ENCODE measurements at places on chromosomes 12 and 14.

DNA sequence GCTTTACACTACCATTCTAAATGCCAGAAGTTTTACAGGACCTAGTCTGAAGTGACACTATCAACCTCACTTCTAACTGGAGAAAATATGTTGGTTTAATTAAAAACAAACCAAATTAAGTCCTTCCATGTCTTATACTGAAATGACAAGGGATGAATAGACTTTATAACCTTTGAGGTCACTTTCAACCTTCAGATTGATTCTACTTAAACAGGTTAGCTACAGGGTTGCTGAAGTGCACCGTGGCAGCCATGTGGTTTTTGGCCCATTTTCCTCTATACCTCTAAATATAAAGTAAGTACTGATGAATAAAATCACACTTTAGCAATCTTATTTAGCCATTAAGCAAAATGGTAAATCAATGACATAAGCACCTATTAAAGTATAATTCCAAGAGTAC, 3.9 kb downstream of the SLC38A2 start:
- DNase-seq = no peak

DNA sequence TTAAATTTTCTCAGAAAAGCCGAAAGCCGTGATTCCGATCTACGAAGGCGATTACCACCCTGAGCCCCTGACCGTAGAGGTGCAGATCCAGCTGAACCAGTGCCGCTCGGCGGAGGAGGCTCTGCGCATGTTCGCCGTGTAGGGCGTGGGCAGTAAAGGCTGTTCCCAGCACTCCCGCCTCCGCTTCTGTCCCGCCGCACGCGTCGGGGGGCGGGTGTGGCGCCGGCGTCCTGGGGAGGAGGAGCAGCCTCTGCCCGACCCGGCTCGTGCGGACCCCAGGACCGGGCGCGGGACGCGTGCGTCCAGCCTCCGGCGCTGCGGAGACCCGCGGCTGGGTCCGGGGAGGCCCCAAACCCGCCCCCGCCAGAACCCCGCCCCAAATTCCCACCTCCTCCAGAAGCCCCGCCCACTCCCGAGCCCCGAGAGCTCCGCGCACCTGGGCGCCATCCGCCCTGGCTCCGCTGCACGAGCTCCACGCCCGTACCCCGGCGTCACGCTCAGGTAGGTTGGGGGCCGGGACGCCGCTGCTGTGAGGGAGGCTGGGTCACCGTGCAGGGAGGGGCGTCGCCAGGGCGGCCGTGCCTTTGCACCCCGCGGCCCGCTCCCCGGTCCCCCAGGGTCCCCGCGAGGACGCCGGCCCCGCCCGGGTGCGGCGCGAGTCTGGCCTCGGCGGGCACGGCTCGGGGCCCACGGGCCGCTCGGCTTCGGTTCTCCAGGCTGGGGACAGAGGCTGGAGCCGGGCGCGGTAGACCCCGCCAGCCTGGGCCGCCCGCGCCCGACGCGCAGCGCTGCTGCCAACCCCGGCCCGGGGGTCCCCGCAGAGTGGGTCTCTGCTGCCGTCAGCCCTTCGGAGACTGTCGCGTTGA, at the start of gene B3GNT4:
B3GNT4 (plus strand) TSS at position 409 of the 866 bp plus-strand sequence. CDS start 910 bp downstream, outside the sequence.
- no peak for DNase-seq

DNA sequence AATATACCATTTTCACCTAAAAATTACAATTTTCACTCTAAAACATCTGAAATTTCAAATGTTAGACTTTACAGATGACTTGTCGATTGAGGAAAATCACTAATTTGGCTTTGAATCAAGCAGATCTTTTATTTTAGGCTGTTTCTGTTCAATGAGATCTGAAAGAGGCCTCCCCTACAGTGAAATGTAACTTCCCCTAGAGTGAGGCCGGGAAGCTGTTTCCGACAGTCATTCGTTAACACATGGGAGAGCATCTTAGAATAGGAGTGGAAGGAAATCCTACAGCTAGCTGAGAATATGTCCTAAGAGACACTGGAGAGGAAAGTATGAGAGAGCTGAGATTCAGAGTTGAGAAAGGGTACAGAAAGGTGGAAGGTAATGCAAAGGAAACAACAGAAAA, 5.7 kb upstream of the C14orf93 start:
- no peak for DNase-seq

DNA sequence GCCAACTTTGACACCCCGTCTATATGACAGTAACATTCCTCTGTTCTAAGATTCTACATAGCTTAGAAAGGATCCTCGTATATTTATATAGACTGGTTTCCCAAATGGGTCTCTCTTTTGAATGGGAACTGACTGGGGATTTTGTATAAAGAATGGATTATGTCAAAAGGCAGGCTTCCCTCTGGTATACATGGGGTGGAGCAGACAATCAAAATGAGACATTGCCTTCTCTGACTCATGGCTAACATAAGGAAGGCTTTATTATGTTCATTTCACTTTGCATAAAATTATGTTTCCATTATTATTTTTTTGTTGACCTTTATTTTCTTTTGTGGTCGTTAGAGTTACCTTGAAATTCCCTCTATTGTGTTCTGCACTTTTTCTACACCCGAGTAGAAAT, 211.1 kb downstream of the ALG10B start:
- no peak for DNase-seq

DNA sequence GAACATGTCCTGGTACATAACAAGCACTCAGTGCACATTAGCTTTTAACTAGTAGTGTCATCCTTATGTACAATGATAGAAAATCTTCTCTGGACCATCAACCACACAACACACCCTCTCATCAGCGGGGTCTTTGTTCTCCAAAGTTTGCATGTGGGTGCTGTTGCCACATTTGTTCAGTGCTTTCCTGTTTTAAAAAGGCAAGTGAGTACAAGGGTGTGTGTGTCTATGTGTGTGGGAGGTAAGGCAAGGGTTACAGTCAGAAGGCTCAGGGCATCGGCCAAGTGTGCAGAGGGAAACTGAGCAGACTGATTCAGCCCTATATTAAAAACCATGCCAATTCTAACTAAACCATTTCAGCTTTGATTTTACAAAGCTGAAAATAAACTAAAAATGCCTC, 17.9 kb downstream of the KRT76 start:
- DNase-seq = no peak

DNA sequence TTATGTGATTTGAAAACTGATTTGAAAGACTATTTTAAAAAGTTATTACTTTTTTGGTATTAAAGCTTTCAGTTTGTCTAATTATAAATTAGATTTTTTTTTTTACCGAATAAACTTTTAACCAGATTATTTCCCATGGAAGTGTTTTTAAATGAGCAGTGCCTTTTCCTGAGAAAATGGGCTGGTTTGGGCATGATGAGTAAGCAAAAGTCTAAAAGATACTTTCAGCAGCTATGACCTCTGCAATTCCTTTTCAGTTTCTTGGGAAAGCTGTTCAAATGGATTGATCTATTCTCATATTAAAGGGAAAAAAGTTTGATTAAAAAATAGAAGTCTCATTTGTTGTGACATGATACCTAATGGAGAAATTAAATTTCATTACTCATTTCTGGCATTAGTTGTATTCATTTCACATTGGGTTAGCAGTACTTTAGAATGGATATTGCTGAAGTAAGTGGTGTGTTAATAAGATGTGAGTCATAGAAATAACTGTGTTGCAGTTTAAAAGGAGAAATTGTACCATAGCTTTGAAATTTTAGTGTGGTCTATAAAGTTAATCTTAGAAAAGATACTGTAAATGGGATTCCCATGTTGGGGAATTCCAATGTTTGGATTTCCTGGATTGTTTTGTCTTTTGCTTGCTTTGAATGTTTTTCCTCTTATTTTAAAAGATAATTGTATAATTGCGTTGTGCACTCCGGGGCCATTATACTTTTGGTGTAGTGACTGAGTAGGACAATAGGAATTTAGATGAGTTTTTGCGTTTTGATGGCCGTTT, 21.0 kb downstream of the KTN1 start:
- no peak for DNase-seq

- no peak for DNase-seq
Observed at GRCh38 chr14:90388437-90388836, 8.4 kb upstream of the CALM1 start.

DNA sequence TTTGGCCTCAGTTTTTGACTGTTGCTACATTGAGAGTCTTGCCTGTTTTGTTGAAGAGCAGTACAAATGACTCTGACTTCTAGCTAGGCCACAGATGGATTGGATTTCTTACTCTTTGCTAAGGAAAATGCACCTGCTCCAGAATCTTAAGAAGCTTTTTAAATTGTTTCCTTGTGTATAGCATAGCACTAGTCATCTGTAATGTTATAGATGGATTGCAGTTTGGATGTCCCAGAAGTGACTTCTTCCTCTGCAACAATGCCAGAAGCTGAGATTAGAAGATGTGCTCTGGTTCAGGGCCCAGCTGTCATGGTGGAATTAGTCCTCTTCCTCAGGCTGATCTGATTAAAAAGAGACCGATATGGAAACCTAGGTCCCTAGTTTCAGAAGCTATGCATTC, 67.9 kb downstream of the DAAM1 start:
- no peak for DNase-seq

GRCh38 chr12:108473400-108474055, 41.5 kb upstream of the FICD start:
- DNase-seq = no peak

GRCh38 chr12:98612696-98613334, 19.3 kb downstream of the SLC25A3 start:
- no peak for DNase-seq

DNA sequence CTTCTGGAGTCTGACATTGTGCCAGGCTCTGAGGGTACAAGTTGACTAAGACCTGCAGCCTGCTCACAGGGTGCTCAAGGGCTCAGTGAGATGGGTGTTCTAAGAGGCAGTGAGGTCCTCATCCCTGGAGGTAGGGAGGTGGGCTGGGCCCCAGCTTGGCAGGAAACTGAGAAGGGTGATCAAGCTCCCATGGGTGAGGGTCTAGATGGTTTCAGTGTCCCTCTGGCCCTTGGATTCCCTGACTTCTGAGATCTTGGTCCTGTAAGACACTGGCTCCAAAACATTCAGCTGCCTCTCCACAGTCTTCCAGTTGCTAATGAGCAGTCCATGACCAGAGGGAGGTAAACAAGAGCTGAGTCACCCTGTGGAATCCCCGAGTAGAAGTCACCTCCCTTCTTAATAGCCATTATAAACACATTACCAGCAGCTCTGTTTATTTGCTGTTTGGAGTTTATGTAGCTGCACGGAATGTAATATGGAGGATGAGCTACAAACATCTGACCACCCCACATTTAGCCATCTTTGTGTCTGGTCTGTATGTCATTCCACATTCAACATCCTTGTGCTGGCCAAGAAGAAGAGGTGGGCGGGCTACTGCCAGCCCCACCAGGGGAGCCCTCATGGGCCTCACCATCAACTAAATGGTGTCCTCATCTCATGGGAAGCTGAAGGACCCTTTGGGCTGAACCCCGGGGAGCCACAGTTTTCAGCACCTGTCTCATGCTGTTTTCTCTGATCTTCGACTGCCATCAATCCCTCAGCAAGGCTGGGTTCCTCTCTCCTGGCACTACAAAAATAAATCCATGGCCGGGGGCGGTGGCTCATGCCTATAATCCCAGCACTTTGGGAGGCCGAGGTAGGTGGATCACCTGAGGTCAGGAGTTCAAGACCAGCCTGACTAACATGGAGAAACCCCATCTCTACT, 37.2 kb upstream of the BDKRB2 start:
- DNase-seq = no peak

DNA sequence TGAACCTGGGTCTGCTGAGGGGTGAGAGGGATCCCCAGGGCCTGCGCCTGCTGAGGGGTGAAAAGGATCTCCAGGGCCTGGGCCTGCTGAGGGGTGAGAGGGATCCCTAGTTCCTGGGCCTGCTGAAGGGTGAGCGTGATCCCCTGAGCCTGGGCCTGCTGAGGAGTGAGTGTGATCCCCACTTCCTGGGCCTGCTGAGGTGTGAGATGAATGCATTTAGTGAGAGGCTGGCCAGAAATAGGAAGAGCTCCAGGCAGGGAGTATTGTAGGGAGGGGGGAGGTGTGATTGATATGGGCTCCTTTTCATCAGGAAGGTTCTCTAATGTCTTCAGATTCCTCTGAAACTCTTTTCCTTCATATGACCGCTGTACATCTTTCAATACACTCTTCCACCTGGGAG, 43.0 kb downstream of the FAM186A start:
- DNase-seq = no peak

- DNase-seq = no peak
Observed at GRCh38 chr14:54768501-54769129, 134.0 kb downstream of the GCH1 start.

- DNase-seq = no peak
Observed at GRCh38 chr12:50102131-50102531, 1.7 kb upstream of the GPD1 start.

- no peak for DNase-seq
Observed at GRCh38 chr12:13945641-13946040, 35.8 kb downstream of the GRIN2B start.

- no peak for DNase-seq
Observed at GRCh38 chr14:99688629-99689028, 4.5 kb downstream of the CYP46A1 start.

- DNase-seq = no peak
Observed at GRCh38 chr12:94707892-94708291, 57.5 kb upstream of the TMCC3 start.

DNA sequence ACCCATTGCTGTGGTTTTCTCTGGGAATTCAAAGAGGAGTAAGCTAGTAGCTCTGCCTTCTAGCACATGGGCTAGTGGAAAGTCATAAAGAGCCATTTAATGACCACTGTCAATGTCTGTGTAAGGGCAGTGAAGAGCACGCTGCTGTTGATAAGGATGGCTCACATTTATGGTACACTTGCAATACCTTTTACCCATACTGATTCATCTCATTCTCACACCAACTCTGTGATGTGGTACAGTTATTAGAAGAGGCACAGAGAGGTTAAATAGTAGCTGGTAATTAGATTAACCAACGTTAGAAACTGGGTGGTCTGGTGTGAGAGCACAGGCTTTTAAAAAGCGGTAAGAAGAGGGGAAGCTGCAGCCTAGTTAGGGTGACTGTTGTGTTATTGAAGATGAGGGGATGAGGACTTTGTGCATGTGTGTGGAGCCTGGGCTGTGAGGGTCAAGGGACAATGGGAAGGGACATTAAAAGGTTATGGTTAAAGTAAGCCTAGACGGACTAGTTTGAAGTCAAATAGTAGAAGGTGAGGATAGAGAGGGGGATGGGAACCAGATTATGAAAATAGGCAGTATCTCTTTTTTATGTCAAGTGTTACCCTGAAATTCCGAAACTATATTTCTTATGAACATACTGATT, 25.2 kb downstream of the RASSF3 start:
- no peak for DNase-seq

GRCh38 chr14:67440513-67440912, 28.5 kb upstream of the PLEK2 start:
- no peak for DNase-seq

- no peak for DNase-seq
Observed at GRCh38 chr14:75268633-75269550, 9.7 kb upstream of the FOS start.

- no peak for DNase-seq
Observed at GRCh38 chr12:54374562-54375258, 9.8 kb downstream of the ZNF385A start.

DNA sequence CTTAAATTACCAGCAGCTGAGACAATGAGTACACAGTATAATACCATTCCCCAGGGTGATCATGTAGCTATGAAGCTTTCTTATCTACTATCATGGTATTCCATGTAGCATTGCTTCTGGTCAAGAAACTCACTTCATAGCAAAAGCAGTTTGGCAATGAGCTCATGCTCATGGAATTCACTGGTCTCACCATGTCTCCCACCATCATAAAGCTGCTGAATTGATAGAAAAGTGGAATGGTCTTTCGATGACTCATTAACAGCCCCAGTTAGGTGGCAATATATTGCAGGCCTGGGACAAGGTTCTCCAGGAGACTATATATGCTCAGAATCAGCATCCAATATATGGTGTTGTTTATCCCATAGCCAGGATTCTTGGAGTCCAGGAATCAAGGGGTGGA, 553.7 kb downstream of the FOXG1 start:
- no peak for DNase-seq

All from iPS DF 6.9 (cell line).